ENCODE measurements at places on chromosomes 2 and 18.

DNA sequence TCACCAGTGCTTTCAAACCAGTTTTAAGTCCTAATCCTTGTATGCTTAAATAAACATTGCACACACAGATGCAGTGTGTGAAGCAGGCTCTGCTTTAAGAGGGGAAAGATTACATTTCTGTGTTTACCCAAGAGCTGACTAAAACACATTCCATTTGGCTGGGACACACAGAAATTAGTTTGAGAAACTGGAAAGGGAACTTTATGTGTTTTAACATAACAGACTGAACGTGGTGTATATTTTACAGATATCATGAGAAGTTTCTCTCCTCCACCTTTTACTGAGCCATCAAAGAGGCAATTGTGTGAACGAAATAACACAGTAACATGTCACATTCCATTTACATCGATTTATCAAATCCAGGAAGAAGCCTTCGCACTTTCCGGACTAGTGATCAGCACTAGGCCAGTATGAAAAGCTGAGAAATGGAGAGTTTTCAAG, 121.8 kb downstream of the MAIP1 start:
- no peak for DNase-seq

- peak; percentile 30 for DNase-seq
Observed at GRCh38 chr2:176178757-176179295, 9.6 kb upstream of the HOXD1 start.

GRCh38 chr2:160223560-160223959, 23.5 kb upstream of the ITGB6 start:
- DNase-seq = no peak

DNA sequence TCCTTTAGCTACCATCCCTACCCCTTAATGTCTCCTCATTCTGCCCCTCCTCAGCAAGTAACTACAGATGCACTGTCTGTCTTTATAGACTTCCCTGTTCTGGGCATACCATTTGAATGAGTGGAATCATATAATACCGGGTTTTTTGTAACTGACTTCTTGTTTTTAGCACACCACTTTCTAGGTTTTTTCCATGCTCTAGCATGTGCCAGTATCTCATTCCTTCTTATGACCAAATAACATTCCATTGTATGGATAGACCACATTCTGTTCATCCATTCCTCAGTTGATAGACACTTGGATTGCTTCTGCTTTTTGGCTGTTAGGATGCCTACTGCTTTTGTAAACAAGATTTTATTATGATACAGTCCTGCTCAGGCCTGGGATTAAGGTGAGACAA, 154.7 kb downstream of the TSN start:
- DNase-seq = no peak

DNA sequence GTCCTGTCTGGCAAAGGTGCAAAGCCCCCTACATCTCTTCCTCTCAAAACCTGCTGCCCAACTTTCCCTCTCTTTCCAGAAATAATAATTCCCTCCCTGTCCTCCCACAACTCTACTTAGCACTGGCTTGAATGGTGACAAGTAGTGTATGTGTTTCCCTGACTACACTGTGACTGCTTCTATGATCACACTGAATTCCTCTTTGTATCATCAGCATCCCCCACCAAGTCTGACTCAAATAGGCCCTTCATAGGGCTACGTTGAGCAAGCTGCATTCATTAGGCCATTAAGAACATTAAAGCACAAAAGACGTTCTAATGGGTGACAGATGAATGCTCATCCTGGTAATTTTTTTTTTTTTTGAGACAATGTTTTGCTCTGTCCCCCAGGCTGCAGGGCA, 13.7 kb upstream of the ST3GAL5 start:
- no peak for DNase-seq

DNA sequence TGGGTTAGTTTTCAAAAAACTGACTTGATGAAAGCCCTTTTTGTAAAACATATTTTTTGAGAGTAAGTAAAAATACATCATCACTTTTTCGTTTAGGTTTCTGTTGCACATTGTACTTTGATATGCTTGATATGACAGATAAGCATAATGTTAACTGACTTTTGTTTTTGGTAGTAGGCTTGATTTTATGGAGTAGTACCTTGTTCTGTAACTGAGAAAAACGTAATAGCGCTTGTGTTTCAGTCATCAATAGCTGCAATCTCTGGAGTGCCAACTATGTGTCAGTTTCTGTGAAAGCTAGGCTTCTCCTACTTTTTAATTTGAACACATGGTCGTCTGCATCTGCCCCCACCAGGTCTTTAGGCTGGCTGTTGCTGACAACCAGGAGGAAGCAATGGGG, 1.3 kb downstream of the LCLAT1 start:
- no peak for DNase-seq

- no peak for DNase-seq
Observed at GRCh38 chr2:215441560-215442400, 5.9 kb upstream of the FN1 start.

DNA sequence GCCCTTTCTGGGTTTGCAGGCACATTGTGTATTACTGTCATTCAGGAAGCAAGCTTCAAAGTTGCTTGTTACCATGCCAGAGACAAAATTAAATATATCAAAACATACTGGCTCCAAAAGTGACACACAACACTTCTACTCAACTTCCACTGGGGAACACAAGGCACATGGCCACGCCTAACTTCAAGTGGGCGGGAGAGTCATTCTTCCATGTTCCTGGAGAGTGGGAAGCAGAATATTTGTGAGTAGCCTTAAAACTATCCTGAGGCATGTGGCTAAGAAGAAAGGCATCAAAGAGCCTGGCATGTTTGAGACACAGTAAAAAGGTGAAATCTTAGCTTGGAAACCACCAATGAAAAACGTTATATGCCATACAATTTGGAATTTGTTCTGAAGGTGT, 90.5 kb upstream of the TACR1 start:
- no peak for DNase-seq

DNA sequence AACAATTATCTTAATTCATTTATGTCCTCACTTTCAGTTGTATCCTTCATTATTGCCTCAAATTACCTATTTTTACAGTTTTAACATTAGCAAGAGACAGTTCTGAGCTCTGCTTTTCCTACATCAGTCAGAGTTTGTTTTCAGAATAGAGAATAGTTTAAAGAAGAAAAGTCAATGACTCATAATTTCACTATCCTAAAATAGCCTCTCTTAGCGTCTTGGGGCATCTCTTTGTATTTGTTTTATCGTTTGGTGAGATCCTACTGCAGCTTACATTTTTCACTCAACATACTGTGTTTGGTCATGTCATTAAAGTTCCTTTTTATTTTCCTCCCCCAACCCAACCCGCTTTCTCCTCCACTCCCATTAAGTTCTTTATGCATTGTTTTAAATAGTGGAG, 3.8 kb downstream of the SEC11C start:
- no peak for DNase-seq

- no peak for DNase-seq
Observed at GRCh38 chr2:215756346-215756730, 257.0 kb downstream of the MREG start.

GRCh38 chr18:11323359-11323819, 174.0 kb upstream of the PIEZO2 start:
- no peak for DNase-seq

- DNase-seq = peak; percentile 91
Observed at GRCh38 chr2:134253804-134254203, at the start of gene MGAT5. Gene MGAT5 (plus strand): TSS chr2:134254072. CDS start chr2:134254404, 332 bp downstream.
